Muscle of leg (tissue), 16 donors: ENCODE measurements at places on chromosomes 4 and X. TPM values are rescaled to one million over a fixed set of nuclear protein-coding genes. Genes with fewer than 3 reads are reported as not detected.

GRCh38 chrX:12610079-12610478 lies 181.1 kb upstream of the PRPS2 start:
- DNase-seq = no peak
- no peak overlapping the region for H3K4me3 ChIP-seq
- no peaks in the 10 kb centered on the region for H3K4me1 ChIP-seq
- H3K36me3 ChIP-seq = no peaks in the 10 kb centered on the region
- H3K27ac ChIP-seq = no peak overlapping the region

- no peak for DNase-seq
- H3K27me3 ChIP-seq = no peaks in the 10 kb centered on the region
- H3K4me1 ChIP-seq = no peaks in the 10 kb centered on the region
- no peak overlapping the region for H3K27ac ChIP-seq
Measured at GRCh38 chr4:110668463-110669235, 45.8 kb upstream of the PITX2 start.

Gene CFP
- total RNA-seq = 3.2 TPM

Gene NONO
- 285 TPM for total RNA-seq

Gene KCND1
- total RNA-seq = 0.66 TPM

DNA sequence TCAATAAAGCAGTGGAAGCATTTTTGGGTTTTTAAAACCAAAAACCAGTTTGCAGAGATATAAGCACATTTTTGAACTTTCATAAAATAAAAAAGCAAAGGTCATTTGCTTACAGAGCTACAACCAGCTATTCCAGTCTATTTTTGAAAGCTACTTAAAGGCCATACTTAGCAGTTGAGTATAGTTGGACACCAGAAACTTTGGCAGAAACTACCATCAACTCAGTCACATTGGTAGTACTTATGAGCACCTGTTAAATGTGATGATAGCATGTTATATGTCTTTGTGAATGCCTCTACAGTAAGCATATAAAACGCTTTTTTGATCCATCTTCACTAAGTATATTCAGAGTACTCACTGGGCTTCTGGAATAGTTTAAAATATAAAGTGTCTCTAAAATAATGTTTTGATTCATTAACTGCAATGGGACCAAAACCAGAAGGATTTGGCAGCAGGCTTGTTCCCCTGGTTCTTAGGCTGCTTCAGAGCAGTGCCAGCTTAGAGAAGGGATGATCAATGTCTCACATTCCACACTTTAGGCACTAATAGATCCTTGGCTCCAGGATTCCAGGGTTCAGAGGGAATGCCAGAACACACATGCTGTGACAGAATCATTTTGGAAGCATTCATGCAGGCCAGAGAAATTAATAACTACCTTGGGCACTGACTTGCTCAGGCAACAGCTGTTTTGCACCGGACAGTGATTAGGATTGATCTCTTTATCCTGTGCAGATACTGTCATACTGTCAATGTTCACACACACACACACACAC lies 103.9 kb downstream of the IQCM start:
- H3K4me1 ChIP-seq = peaks cover 4% of the 10 kb centered on the region
- no peak overlapping the region for H3K4me3 ChIP-seq
- no peaks in the 10 kb centered on the region for H3K36me3 ChIP-seq
- H3K27ac ChIP-seq = no peak overlapping the region

Gene DRD5
- total RNA-seq = 0.09 TPM

Gene EREG
- under 0.01 TPM for total RNA-seq

Gene FAM184B
- total RNA-seq = 5.1 TPM

GRCh38 chr4:161929956-161930355 lies 233.8 kb downstream of the FSTL5 start:
- H3K4me1 ChIP-seq = no peaks in the 10 kb centered on the region
- H3K27ac ChIP-seq = no peak overlapping the region
- no peaks in the 10 kb centered on the region for H3K36me3 ChIP-seq
- no peak overlapping the region for H3K4me3 ChIP-seq

DNA sequence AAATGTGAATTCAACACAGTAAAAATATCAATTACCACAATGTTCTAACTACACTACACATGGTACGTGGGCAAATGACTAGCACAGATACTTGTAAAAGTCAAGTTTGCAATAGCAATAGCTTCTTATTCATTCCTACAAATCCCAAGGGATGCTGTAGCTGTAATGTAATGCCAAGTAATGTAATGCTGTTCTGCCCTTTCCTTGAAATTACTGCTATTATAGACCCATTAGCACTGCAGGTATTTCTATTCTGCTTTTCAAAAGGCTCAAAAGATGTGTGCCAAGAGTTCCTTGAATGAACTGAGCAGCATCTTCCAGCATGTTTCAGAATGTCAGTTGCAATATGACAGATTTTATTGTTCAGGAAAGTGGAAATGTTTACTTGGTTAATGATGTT lies 129.9 kb upstream of the BANK1 start:
- no peaks in the 10 kb centered on the region for H3K27me3 ChIP-seq
- no peaks in the 10 kb centered on the region for H3K36me3 ChIP-seq
- DNase-seq = no peak
- no peaks in the 10 kb centered on the region for H3K4me1 ChIP-seq
- no peak overlapping the region for H3K27ac ChIP-seq
- no peak overlapping the region for H3K4me3 ChIP-seq

DNA sequence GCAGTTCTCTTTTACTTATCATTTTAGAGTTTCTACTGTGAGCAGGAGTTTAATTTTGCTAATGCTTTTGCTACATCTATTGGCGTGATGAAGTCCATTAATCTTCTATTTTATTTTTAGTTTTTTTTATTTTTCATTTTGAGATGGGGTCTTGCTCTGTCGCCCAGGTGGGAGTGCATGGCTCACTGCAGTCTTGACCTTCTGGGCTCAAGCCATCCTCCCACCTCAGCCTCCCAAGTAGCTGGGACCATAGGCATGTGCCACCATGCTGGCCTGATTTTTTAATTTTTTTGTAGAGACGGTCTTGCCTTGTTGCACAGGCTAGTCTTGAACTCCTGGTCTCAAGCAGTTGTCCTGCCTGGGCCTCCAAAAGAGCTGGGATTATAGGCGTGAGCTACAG lies 9.4 kb downstream of the ZFX start:
- H3K27me3 ChIP-seq = no peaks in the 10 kb centered on the region
- H3K27ac ChIP-seq = no peak overlapping the region
- DNase-seq = no peak

DNA sequence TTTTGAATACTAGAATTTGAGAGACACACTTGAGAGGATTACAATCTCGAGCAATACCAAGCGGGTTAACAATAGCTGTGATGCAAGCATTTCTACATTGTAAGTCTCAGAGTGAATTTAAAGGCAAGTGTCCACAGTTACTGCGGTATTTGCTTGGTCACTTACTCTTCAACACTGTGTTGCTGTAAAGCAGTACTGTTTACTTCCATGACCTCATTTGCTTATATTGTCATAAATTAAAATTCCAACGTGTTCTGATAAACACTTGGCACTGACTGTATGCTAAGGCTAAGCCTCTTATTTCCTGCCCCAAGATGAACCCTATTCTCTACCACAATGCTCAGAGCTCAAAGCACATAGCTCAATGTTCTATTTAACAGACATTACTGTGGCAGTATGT lies 11.1 kb downstream of the EXOC1L start:
- no peaks in the 10 kb centered on the region for H3K4me1 ChIP-seq
- no peak overlapping the region for H3K27ac ChIP-seq
- no peak overlapping the region for H3K4me3 ChIP-seq
- H3K27me3 ChIP-seq = no peaks in the 10 kb centered on the region

GRCh38 chr4:40350627-40351227 lies 15.6 kb downstream of the CHRNA9 start:
- no peaks in the 10 kb centered on the region for H3K36me3 ChIP-seq
- no peak overlapping the region for H3K27ac ChIP-seq
- H3K4me1 ChIP-seq = no peaks in the 10 kb centered on the region
- no peaks in the 10 kb centered on the region for H3K27me3 ChIP-seq

GRCh38 chr4:48015216-48015615 lies 1.3 kb downstream of the CNGA1 start:
- peaks cover 8% of the 10 kb centered on the region for H3K4me1 ChIP-seq
- H3K27me3 ChIP-seq = peaks cover 20% of the 10 kb centered on the region
- no peaks in the 10 kb centered on the region for H3K36me3 ChIP-seq
- no peak for DNase-seq
- H3K4me3 ChIP-seq = no peak overlapping the region

DNA sequence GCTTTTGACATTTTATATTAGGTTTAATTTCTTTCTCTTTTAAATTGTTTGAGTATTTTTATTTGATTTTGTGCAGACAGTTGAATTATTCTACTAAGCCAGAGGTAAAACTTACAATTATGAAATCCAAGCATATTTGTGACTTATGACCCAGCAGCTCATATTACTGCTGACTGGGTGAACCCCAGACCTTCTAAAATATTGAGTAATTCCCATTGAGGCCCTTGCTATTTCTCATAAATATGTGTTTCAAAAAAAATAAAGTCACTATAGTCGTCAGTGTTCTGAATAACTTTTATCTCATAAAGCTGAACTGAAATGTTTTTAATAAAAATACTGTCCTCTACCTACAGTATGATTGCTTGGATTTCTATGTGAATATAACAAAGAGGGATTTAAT lies 303.1 kb downstream of the IQCM start:
- no peak overlapping the region for H3K27ac ChIP-seq
- H3K27me3 ChIP-seq = no peaks in the 10 kb centered on the region
- H3K4me1 ChIP-seq = no peaks in the 10 kb centered on the region
- peak; percentile 52 for DNase-seq
- H3K36me3 ChIP-seq = no peaks in the 10 kb centered on the region

DNA sequence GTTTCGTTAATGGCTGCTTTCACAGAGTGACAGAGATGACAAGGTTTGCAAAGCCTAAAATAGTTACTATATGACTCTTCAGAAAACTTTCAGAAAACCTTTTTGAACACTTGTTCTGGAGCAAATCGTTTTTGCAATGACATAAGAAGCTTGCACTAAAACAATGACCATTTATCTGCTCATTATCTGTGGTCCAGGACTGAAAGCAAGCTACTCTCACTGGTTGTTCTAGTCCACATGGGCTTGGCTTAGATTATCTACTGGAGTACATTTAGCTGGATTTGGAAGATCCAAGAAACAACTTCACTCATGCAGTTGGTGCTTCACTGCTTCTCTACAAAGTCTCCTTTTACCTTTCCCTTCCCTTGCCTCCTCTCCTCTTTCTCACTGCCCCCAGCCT lies 1836.4 kb upstream of the AGA start:
- no peaks in the 10 kb centered on the region for H3K4me1 ChIP-seq
- no peak overlapping the region for H3K27ac ChIP-seq
- DNase-seq = no peak

Gene USP11
- 39.5 TPM for total RNA-seq

DNA sequence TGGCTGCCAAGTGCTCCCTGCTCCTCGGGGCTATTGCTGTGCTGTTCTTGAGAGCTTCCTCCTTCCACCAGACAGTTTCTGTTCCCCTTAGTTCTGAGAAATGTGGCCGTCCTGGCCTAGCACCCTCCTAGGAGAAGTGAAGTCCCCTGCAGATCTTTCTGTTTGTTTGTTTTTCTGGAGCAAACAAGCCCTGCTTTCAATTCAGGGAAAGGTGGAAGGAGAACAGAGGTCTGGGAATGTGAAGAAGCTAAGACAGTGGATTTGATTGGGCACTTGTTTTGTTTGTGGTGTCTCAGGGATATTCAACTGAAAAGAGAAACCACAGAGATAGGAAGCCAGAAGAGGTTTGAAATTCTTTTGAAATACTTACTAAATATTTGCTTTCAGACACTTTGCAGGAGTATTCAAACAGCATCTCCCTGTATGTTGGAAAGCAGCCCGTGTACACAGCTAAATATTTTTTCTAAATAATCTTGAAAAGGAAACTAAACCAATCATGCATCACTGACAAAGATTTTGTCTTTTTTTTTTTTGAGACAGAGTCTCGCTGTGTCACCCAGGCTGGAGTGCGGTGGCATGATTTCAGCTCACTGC lies 36.5 kb upstream of the PPM1K start:
- H3K27ac ChIP-seq = no peak overlapping the region
- DNase-seq = peak; percentile 57
- no peaks in the 10 kb centered on the region for H3K36me3 ChIP-seq
- no peak overlapping the region for H3K4me3 ChIP-seq

Gene TEX11
- total RNA-seq = not detected

DNA sequence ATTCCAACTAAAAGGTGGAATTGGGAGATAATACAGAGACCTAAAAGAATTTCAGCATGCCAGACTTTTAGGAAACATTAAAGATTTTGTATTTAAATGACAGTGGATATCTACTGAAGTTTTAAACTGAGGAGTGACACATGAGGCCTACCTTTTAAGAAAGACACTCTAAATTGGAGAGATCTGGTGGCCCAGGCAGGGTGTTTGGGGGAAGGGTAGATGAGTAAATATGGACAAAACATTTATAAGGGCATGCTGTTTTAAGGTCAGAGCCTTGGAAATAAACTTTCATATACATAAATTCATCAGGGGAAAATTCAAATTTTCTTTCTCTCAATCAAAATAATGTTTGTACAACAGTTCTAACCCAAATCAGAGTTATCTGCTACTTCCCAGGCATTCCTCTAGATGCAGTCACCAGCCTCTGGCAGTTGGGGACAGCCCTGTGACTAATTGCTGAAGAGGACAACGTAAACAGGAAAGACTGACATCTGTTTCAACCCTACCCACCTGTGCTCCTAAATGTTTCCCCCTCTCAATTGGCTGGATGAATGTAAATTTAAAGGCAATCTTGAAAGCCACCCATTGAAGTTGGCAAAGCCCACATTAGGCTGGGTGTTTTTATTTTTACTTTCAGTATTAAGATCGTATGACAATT lies 1646.9 kb upstream of the ADGRL3 start:
- no peak overlapping the region for H3K4me3 ChIP-seq
- DNase-seq = no peak
- H3K27ac ChIP-seq = no peak overlapping the region
- H3K4me1 ChIP-seq = no peaks in the 10 kb centered on the region
- no peaks in the 10 kb centered on the region for H3K27me3 ChIP-seq
